ENCODE measurements at places on chromosomes 12 and 14.

DNA sequence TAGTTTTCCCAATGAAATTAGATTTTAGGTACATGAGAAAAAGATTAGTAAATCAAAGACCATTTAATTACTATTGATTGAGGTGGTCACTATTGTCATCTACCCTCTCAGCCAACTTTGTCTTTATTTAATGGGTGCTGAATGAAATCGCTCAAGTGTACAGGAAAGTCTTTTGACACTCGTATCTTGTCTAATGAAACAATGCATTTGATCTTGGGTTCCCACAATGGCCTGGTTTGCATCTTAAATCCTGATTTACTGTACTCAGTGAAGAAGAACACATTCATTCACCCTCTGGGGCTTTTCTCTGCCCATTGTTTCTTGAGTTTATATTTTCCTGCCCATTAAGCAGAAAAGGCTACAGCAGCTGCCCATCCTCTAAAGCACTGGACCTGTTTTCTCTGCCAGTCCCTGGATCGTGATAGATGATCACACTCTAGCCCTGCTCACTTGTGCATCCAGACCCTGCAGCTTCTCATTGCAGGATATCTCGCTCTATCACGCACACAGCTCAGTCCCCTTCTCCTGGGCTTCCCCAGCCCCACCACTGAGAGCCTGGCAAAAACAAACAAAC lies 1369.3 kb downstream of the AACS start:
- DNase-seq: no peak

DNA sequence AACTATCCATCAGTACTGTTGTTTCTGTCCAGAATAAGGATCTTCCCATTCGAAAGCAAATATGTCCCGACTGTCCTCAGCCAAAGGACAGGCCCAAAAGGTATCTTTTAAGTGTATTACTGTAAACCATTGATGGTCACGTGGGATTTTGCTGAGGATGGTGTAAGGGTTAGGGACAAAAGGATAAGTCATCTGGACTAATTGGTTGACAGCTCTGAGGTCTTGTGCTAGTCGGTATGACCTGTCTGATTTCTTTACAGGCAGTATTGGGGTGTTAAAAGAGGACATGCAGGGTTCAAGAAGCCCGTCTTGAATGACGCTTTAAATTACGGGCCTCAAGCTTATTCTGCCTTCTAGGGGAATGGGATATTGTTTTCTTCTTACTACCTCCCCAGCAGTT lies 24.4 kb downstream of the CLEC2A start:
- DNase-seq: no peak

DNA sequence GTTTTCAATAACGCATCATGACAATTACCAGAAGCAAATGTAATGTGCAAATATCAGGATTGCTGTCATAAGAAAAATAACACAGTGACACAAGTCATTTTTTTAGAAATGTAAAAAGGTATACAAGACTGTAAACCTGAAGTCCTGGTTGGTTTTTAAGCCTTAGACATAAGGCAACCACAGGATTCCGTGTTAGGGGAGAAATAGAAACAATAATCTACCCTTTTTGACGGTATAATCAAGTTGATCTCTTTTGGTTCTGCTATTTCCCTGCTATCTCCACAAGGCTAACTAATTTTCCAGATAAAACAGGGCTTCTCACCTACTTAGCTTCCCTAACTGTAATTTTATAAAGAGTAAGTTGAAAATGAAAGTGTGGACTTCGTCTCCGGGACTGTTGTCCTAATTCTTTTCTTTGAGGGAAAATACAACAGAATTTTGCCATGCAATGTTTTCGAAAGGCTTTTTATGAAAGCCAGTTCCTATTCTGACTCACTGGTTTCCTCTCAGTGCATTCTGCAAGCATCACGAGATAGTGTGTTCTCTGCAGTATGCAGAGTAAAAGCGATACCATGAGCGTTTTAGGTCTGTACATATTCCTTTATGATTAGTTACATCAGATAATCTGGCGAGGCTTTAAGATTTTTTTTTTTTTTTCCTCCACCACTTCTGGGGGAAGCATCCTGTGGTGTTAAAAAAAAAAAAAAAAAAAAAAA lies 10.6 kb downstream of the MYO1H start:
- no peak for DNase-seq

- no peak for DNase-seq
Measured at GRCh38 chr14:78202976-78203375, 32.8 kb downstream of the NRXN3 start.

DNA sequence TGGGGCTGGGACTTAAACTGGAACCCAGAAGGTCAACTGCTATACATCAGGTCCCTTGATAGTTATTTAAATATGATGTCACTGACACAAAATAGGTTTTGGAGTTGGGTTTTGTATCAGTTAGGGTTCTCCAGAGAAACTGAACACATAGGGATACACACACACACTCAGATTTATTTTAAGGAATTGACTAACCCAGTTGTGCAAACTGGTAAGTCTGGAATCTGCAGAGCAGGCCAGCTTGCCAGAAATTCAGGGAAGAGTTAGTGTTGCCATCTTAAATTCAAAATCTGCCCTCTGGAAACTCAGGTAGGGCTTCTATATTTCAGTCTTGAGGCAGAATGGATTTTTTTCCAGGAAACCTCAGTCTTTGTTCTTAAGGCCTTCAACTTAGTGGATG lies 36.9 kb downstream of the MAPK1IP1L start:
- DNase-seq: no peak

- no peak for DNase-seq
Measured at GRCh38 chr12:56631790-56632700, 1.9 kb upstream of the BAZ2A start.

DNA sequence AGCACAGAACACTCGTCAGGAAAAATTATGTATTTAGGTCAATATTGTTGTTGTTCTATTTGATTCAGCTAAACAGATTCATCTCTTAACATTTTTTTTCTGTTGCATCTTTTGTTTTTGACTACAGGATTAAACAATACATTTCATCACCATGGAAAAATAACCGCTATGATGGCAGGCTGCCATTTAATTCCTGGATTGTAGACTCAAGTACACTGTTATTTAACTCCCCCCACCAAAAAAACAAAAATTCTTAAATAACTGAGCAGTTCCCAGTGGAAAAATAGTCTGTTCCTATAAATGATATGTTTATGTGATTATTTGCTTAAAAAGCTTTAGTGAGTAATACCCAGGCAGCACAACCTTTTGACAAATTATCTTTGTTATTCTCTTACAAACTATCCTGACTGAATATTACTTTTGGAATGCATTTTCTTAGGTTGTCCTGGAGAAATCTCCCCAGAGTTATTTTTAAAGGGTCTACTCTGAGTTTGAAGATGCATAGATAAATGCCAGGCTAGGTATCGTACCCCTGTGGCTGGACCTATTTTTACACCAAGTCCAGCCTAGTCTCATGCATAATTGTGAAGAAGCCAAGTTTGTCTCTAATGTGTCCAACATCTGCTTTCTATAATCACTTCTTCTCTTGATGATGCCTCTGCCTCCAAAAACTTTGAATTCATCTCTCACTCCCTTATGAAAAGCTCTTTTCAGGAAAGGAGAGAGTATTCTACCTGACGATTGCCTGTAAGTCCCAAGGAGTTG lies 3.7 kb downstream of the KERA start:
- no peak for DNase-seq

- no peak for DNase-seq
Measured at GRCh38 chr14:54202288-54202687, 194.5 kb upstream of the CDKN3 start.

DNA sequence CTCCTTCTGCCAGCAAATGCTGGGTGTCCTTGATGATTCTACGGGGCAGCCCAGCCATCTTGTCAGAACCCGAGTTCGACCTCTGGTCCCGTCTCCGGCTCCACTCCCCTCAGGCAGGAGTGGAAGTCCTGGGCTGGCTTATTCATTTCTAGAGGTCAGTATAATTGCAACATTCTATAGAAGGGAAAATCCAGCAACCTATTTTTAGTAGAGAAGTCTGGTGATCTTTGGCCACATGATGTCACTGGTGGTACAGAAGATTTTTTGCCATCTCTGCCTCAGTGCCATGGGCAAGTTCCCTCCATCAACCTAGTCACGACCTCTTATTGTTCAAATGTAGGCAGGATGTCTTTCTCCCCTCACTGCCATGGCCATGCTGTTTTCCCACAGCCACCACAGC lies 22.4 kb downstream of the OR10G2 start:
- no peak for DNase-seq
